ENCODE measurements at places on chromosomes 3 and 15.

DNA sequence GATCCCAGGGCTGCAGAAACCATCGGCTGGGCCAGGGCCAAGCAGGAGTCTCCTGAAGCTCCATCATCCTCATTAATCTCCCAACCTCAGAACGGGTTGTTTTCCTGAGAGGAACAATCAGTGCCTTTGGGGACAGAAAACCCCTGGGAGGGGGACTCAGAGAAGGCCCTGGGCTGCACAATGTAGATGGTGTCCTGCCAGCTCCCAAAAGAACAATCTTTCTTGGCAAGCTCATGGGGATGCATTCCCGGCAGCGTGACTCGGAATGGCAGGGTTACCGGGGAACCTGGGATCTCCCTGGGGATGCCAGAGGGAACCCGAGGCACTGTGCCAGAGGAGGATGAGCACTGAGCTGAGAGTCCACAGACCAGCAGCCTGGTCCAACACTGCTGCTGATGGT, 72.1 kb upstream of the ATP2B2 start:
- DNase-seq: no peak

- DNase-seq: no peak
These were observed 57.4 kb upstream of the DIPK2A start for GRCh38 chr3:143914257-143914656.

DNA sequence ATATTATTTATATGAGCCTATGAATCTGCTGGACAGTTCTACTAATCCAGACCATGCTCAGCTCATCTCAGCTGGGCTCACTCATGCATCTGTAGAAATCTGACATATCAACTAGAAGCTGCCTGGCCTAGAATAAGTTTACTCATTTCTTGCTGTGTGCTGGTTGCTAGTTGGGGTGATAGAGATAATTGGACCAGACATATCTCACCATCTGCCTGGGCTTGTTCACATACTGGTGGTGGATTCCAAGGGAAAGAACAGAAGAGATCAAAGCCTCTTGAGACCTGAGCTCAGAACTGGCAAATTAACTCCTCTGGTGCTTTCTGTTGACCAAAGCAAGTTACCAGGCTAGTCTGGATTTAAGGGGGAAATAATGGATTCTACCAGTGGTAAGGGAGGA, 109.1 kb downstream of the NSUN3 start:
- DNase-seq: no peak

DNA sequence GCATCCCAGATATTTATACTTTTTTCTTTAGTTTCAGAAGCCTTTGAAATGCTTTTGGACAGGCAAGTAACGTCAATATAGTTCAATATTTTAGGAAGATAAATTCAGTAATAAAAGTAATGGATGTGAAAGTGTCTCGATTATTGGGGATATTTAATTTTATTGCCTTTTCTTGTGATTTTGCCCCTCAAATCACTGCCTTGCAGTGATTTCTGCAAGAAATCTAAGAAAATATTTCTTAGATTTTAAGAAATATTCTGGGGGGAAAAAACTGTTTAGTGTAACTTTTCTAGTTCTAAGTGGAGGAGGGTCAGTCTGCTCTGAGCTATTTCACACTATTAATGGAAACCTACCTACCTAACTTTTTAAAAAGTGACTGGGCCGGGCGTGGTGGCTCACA, 33.6 kb downstream of the MGA start:
- DNase-seq: no peak

DNA sequence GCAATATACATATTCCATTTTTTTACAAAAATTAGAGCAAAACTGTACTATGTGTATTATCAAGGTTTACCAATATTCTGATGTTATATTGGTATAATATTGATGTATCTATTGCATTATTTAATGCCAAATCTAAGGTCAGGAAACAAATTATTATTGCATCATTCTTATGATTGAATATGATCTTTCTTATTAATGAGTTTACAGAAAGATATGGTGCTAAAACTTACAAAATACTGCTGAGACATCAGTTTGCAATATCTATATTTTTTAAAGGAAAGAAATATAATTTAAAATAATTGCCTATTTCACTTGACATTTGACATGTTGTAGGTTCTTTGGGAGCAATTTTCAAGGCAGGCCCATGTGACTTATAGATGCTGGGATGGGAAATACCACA, 357.6 kb downstream of the NLGN1 start:
- no peak for DNase-seq

GRCh38 chr15:73654659-73655058, 21.5 kb upstream of the NPTN start:
- DNase-seq: no peak

GRCh38 chr3:69088063-69088462, 3.3 kb downstream of the ARL6IP5 start:
- DNase-seq: no peak

All from AG09309 (cell line).